ENCODE measurements at places on chromosomes 13 and 19.
A peak's percentile ranks its signal among the peaks of the same experiment; 100 is the strongest.

- no peak for DNase-seq
Measured at GRCh38 chr13:32642316-32642715, 56.1 kb downstream of the PDS5B start.

DNA sequence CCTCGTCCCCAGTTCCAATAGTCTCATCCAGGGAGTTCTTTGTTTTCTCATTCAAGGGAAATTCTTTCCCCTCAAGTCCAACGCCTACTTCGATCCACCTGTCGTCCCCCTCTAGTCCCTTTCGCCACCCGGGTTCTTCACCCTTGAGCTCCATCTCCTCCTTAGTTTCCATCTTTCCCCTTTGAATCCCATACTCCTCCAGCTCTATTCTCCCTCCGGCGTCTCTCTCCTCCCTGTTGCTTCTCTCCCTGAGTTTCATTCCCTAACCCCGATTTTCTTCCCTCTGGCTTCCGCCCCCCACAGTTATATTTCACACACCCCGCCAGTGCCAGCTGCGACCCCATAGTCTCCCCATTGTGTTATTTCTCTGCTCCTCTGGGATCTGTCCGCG, 628 bp upstream of the SLC17A7 start:
- DNase-seq = no peak

DNA sequence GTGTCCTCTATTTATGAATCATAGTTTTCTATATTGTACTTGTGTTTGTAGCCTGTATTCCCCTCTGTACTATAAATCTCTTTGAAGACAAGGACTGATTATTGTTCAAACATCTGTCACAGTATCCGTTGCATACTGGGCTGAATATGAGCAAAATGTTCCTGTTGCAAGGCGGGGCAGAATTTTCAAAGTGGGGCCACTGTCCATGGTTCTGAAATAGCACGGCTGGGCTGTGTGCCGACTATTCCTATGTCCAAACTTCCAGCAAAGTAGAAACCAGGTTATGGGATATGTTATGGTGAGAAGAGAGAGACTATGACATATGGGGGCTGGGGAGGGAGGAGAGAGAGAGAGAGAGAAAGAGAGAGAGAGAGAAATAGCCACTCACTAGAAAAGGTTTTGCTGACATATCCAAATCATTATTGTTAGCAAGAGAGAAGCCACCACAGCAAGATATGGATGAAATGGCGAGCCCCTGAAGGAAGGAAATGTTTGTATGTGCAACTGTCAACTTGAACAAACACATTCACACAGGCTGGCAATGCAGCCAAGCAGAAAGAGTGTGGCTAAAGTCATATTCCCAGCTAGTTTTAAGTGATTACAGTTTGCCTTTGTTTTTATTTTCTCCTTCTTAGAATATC, 107.0 kb upstream of the GPR12 start:
- DNase-seq = peak; percentile 29

- DNase-seq = no peak
Measured at GRCh38 chr19:49061445-49061844, 3.2 kb downstream of the NTF4 start.

DNA sequence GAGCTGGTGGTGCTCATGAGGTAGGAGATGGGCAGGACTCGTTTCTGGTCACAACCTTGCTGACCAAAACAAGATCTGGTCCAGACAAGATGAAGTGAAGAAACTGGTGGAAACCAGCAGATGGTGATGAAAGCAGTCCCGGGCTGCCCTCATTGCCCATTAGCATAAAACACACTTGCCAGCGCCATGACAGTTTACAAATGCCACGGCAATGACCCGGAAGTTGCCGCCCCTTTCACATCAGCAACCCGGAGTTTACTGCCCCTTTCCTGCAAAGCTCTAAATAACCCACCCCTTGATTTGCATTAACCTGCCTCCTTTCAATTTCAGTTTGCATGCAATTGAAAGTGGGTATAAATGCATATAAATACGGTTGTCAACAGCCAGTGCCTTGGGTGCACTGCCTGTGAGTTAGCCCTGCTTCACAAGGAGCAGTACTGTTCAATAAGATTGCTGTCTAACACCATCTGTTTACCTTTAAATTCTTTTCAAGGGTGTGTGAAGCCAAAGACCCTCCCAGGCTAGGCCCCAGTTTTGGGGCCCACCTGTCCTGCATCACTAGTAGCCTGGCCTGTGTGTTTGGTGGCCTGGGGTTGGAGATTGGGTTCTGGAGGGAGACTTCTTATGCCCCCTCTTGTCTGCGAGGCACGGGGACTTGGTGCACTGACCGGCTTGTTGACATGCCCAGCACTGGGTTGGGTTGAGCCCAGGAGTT, 38.8 kb downstream of the CHST8 start:
- no peak for DNase-seq

DNA sequence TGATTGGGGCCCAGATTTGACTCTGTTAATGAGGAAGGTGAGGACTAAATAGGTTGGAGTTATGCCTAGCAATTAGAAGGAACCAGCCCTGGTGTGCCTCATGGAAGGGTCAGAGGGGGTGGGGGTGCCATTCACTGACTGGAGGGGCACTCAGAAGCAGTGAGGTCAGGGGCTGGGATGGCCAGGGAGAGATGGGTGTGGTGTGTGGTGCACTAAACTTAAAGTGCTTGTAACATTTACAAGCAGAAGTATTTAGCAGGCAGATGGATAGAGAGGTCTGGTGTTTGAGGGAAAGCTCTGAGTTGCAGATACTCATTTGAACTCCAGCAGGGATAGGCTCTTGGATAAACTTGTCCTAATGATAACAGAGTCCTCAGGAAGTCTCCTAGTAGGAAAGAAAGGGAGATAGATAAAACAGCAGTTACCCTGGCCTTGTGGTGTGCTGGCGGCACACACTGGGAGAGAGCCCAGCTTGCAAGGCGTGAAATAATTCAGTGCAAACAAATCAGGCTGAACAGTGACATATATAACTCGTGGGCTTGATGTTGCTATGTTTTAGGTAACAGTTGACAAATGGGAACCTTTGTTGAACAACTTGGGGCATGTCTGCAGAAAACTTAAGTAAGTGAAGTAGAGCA, 20.0 kb upstream of the UPF3A start:
- no peak for DNase-seq

DNA sequence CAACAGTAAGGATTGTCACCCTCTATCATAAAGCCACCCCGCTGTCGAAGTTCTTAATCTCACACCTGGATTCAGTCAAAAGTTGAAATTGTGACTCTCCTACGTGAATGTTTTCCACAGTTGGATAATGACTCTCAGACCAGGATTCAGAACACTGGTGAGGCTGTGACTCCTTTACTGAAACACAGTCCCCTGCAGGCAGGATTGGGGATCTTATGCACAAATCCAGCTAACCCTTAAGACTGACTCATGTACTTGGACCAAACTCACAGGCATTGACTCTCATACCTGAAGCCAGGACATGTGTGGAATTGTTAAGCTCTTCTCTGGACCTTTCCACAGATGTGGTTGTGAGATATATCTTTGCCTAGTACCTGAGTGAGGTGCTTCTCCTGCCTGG, 46.8 kb downstream of the ZNF85 start:
- DNase-seq = no peak

DNA sequence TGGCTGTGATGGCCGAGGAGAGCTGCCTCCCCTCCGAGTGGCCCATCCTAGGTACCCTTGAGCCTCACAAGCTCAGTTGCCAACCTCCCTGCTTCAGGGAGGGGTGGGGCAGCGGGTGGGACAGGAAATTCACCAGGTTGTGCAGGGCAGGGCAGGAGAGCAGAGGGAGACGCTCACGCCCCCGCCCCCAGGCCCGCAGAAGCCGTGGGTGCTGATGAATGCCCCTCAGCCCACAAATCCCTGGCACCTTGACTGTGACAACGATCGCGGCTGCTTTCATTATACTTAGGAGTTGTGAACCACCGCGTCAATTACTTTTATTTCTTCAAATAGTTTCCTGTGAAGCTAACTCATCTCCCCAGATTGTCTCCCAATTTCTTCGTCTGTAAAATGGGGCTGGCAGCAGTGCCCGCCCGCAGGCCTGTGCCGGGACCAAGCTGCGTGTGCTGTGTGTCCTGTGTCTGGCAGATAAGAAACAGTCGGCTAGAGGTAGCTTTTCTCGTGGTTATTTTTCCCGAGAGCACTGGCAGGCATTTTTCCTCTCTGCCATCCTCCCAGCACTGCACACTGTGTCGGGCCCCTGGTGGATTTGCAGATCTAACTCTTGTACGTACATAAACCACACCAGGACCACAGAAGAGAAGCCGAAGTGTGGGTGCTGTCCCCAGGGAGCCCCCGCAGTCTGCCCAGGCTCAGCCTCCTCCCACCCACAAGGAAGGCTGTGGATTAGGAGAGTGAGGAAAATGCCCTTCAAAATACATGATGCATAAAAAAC, 7.9 kb upstream of the RASA3 start:
- no peak for DNase-seq

DNA sequence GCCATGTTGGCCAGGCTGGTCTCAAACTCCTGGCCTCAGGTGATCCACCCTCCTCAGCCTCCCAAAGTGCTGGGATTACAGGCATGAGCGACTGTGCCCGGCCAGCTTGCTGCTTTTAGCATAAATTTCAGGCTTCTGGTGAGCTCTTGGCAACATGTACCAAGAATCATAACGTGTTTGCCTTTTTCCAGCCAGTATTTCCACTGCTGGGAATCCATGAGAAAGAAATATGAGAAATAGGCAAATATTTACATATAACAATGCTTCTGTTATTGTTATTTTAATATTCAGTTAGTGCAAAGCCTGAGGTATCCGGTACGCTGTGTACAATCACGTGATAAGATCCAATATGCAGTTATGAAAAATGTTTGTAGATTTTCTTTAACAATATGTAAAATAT, 29.2 kb upstream of the CERS4 start:
- DNase-seq = no peak

GRCh38 chr19:45262570-45262969, 11.5 kb downstream of the MARK4 start:
- no peak for DNase-seq

DNA sequence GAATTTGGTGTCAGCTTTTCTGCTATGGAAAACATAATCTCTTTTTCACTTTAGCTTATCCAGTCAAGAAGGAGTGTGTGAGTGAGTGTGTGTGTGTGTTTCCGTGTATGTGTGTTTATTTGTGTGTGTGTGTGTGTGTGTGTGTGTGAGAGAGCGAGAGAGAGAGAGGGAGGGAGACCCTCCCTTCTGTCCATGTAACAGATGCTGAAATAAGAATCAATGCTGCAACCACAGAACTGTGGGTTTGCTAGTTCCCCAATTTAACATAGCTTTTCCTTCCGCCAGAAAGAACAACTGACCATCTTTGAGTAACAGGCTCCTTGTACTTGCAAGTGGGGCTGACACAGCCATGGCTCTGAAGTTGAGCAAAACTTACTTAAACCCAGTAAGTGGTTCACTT, 5.2 kb downstream of the LCP1 start:
- peak; percentile 15 for DNase-seq

- no peak for DNase-seq
Measured at GRCh38 chr13:107778094-107778493, 437.2 kb downstream of the LIG4 start.

- no peak for DNase-seq
Measured at GRCh38 chr19:4386041-4386782, 14.1 kb downstream of the SH3GL1 start.

DNA sequence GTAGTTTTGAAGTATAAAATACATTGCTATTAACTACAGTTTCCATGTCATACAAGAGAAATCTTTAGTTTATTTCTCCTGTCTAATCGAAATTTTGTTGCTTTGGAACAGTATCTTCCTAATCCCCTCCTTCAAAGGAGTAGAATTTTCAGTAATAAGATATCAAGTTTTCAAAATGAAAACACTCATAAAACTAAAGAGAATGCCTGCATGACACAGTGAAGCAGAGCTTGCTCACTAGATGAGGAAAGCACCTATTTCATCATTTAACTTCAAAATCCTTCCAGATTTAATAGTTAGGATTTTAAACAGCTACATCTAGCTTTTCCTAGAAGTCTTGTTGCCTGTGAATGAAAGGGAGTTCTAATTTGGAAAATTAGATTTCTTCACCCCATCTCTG, 80.8 kb downstream of the TNFSF11 start:
- no peak for DNase-seq

- no peak for DNase-seq
Measured at GRCh38 chr19:12453495-12453894, 12.7 kb upstream of the ZNF443 start.

DNA sequence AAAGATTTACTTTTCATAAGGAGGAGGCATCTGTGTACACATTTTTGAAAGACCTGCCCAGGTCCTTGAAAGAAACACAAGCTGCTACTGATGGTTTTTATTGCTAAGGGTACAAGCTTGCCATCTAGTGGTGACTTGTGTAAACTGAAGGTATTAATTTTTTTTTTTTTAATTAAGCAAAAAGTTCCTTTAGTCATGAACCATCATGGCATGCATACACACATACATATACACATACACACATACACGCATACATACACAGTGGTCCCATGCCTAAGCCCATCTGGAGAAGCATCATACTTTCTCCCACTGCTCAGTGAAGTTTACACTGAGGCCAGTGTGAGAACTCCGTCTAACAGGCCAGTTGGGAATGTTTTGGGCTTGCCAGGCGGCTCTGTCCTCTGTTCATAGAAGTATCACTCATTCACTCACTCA, 312.5 kb downstream of the DCLK1 start:
- DNase-seq = peak; percentile 50

- no peak for DNase-seq
Measured at GRCh38 chr19:23294141-23294540, 43.9 kb upstream of the ZNF724 start.

DNA sequence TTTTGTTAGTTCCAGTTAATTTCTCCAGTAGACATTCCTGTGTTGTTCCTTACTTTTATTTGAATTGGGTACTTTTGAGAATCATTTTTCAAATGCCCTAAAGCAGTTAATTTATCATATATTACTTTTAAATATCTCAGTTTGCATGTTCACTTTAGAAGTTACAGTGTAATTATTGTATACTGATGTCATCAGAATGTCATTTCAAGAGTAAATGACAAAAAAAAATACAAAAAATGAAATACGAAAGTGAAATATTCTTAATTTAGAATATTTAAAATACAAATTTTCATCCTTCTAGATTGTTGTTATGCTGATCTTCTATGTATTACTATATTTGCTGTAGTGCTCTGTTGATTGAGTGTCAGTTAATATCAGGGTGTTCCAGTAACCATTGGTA, 114.2 kb downstream of the PAN3 start:
- no peak for DNase-seq

GRCh38 chr13:20588529-20589110, 21.7 kb downstream of the IFT88 start:
- DNase-seq = no peak

DNA sequence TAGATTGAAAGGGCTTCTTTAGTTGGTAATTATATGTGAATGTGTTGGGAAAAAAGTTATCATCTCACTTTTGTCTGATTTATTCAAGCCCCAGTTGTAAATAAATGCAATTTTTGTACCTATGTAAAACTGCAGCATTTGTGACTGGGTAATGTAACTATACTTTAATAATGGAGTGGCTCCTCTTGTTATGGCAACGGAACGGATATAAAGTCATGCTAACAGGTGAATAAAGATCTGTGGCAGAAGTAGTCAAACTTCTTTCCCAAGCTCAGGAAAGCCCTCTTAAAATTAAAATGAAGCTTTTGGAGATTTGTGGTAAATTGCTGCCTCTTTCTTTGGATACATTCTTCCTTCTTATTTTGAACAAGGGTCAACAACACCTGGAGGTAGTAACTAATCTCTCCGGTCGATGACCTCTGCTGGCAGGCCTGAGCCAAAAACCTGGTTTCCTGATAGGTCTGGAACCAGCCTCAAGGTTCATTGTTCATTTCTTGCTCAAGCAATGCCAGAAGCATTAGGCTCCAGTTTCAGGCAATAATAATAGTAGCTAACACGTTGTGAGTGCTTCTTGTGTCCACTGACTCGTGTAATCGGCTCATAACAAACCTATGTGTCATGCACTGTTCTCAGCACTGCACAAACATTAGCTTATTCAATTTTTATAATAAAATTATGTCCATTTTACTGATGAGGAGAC, 313.4 kb upstream of the DACH1 start:
- DNase-seq = no peak
